ENCODE measurements at places on chromosomes 2 and 18. TPM values are rescaled to one million over a fixed set of nuclear protein-coding genes. Genes with fewer than 3 reads are reported as not detected.

GRCh38 chr2:234146087-234146826, 95.8 kb downstream of the SPP2 start:
- DNase-seq = no peak

DNA sequence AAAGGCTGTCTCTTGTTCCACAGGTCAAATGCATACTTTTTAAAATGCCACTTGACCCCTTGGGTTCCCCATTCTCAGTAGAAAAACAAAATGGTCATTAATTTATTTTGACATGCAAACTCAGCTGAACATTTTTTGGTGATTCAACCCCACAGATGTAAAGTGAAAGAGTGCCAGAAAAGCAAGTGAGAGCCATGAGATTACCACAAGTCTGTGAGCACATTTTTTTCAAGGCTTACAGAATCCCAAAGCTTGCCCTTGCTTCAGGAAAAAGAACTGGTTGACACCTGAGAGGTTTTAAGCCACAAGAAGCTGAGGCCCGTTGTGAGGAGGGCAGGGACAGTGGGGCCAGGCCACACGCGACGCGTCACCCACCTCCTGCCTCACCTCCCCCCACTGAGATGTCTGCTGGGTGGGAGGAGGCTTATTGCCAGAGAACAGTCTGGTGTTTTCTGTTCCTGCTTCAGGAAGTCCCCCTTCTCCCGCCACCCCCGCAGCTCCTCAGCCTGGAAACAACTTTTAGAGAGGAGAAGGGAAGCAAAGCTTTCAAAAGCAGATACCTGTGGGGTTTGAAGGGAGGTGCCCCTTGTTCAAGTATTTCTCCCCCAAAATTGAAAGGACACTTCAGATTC, 70.4 kb upstream of the CYP1B1 start:
- peak; percentile 87 for DNase-seq

GRCh38 chr2:236257136-236257535, 7.1 kb downstream of the ASB18 start:
- peak; percentile 63 for DNase-seq

The NEU2 gene
- not detected for total RNA-seq

The OR6B2 gene
- total RNA-seq = not detected

The ITGB6 gene
- total RNA-seq = 0.13 TPM

The RAX gene
- total RNA-seq = not detected

GRCh38 chr2:23760736-23761135, 166.2 kb downstream of the ATAD2B start:
- DNase-seq = no peak

The CFC1 gene
- not detected for total RNA-seq
